Myocyte (in vitro differentiated cells): ENCODE measurements at places on chromosomes 12 and 14.

GRCh38 chr12:91274916-91275315 is 92.3 kb upstream of the DCN start:
- DNase-seq, result peak; percentile 41

DNA sequence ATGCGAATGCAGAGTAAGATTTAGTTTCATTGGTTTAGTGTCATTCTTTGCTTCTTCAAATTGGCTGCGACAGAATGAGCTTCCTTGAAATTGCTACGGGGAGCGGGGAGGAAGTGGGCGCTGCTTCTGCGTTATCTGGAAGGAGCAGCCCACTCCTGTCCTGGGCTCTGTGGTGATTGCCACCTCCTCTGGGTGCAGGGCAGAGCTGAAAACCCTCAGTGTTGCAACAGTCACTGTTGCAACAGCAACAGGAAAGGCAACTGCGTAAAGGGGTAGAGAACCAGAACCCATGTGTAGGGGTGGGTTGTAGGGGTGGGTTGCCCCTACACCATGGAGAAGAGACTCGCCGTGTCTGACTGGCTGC is 57.7 kb downstream of the MAX start:
- DNase-seq, result no peak

DNA sequence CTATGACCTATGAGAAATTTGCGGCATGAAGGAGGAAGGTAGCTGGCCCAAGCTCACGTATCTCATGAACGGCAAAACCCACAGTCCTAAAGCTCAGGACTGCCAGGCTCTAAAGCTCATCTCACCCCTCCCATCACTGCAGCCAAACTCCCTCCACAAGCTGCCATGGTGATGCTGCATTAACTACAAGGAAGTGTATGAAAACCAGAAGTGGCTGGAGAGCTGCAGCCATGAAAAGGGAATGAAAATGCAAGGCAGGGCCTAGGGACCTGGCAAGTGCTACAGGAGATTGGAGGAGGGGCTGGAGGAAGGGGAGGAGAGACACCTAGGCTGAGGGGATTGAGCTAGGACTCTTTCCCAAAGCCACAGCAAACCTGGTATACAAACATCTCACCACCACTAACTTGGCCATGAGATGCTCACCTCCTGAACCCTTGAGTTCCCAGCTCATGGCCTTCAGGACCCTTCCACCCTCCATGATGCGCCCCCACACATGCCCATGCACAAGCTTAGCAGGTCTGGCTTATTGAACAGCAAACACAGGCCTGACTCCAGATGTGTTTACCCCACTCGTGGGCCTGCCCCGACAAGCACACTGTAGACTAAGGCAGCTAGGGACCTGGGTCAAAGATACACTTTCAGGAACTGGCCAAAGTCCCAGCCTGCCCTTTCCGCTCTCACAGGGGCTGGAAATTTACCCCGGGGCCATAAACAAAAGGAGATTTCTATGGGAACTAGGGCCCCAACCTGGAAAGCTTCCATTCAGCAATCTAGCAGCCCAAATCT is 42.0 kb downstream of the LTBP2 start:
- no peak for DNase-seq

DNA sequence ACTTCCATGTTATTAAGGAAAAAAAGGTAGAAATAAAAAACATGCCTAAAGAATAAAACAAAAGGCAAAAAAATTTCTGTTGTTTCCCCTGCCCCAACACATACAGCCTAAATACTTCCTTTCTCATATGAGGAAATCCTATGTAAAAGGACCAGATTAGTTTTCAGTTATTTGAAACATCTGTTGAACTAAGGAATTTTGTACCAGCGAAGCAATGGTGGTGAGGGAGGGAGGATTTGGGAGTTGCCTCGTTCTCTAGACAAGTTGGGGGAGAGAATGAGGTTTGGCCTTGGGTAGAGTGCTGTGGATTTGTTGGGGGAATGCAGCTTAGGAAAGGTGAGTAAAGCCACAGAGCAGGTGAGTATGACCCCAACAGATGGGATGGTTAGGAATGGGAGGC is 141.5 kb upstream of the RFLNA start:
- no peak for DNase-seq

GRCh38 chr12:39779768-39780340 is 160.3 kb upstream of the ABCD2 start:
- no peak for DNase-seq

DNA sequence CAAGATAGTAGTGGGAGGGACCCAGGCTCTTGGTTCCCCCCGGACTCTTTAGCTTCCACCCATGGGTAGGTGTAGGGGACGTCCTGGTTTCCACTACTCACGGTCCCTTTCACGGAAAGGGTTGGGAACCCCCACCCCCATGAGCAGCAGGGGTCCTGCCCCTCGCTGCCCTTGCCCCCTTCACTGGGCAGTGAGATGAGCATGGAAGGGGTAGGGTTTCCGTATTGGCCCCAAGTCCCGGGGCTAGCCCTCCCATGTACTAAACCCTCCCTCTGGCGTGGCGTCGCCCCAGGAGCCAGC is 12.7 kb downstream of the AGAP2 start:
- no peak for DNase-seq

- peak; percentile 65 for DNase-seq
Measured at GRCh38 chr12:119938049-119938667, 50.9 kb upstream of the BICDL1 start.

DNA sequence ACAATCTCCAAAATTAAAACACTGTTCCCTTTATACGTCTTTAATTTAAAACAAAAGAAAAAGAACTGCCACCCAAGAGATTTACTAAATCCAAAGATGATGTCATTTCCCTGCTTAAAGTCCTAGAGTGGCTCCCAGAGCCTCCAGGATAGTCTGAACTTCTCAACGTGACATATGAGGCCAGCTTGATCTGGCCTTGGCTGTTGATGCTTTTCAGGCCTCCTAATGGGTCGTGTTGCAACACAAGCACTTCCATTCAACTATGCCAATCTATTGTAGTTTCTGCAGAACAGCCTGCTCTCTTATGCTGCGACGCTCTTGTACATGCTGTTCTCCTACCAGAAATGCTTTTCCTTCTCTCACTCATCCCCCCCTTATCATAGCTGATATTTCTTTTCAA is 35.7 kb downstream of the LGR5 start:
- DNase-seq, result peak; percentile 33
